ENCODE measurements at places on chromosomes 7 and 10.

DNA sequence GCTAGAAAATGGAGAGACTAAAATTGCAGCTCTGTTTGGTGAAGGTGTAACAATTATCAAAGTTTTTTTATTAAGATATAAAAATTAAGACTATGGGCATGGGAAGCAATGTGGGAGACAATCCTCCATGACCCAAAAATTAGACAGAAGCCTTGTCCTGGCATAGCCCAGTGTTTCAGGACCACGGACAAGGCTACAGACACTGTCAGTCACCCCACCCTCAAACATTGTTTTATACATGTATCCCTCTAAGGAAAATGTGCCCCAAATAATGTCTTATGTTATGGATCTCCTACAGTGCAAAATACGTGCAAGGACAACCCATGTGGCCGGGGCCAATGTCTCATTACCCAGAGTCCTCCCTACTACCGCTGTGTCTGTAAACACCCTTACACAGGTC lies 24.0 kb downstream of the HABP2 start:
- DNase-seq: no peak

DNA sequence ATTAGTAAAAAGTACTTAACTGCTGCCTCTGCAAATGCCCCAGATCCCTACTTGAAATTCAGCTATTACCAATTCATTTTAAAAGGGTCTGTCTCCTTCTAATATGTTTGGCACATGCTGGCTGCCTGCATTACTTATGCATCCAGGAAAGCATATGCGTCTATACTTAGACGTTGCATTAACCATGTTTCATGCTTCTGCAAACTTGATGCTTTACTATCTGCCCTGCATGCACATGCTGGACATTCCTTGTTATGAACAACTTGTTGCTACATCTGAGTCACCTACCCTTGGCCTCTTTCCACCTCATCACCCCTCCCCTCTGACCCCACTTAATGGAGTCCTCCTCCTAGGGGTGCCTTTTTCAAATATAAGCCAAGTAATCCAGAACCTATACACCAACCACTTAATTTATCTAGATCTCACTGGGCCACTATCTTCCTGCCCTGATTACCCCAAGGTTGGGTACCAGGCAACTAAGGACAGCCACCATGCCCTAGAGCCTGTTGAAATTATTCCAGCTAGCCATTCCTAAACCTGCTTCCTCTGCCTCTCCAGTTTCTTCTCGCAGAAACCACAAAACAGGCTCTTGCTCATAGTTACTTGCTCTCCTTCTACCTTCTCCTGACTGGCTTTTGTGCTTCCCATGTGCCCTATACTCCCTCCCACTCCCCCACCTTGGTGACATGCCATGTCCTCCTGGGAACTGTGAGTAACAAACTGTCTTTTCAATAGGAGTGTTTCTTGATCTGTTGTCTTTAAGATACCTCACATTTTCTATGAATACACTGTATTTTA lies 1187.9 kb downstream of the REEP3 start:
- DNase-seq: no peak

- no peak for DNase-seq
Measured at GRCh38 chr10:59854571-59854970, 51.8 kb downstream of the CCDC6 start.

GRCh38 chr10:4239186-4239585 lies 454.2 kb upstream of the KLF6 start:
- DNase-seq: no peak

DNA sequence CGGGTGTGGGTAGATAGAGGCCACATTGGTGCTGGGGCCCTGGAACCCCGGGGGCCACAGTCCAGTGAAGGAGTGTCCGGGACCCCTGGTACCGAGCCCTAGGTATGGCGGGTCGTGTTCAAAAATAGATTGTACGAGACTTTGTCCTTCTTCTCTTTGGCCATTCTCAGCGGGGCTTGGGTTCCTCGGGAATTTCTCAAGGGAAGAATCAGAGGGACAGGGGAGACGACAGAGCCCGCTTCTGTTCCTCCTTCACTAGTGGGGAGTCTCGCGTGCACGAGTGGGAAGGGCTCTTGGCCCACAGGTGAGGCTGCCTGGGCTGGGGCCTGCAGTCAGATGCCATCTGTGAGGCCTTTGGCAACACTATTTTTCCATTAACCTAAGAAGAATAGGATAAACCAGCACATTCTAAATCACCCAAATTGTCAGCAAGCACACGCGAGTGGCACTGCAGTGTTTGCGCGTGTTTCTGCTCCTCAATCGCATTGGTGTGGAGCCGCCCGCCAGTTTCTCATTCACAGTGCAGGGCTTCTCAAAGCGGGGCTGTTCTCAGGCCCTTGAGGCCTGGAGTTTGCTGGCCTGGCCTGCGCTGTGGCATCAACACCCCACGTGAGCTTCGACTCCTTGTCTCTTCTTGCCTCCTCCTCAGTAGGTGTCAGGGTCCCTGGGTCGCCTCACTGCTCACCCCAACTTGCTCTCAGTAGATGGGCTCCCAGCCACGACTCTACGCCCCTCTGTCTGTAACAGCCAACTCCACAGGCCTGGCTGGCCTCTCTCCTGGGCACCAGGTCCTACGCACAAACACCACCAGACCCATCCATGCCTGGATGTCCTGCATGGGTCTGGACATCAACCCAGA lies 187.6 kb upstream of the SHH start:
- DNase-seq: no peak

- DNase-seq: no peak
Measured at GRCh38 chr10:101829561-101830315, 11.5 kb upstream of the OGA start.

GRCh38 chr7:34187798-34188307 lies 282.5 kb downstream of the BMPER start:
- no peak for DNase-seq

- DNase-seq: no peak
Measured at GRCh38 chr7:110168010-110168409, 922.9 kb upstream of the LRRN3 start.

DNA sequence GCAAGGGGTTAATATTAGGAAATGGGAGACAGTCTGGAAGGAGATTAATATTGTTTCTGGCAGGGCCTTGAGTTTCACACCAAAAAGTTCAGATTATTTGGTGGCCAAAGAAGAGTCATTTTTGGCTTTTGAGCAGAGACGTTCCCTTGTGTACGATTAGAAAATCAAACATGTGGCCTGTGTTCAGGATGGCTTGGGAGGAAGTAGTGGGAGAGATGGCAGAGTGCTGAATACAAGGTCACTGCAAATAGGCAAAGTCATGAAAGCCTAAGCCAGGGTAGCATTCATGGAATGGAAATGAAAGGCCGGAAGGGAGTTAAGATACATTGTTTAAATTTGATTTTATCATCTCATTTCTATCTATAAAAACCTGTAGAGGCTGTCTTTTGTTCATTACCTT lies 9.5 kb upstream of the GGCT start:
- DNase-seq: no peak

DNA sequence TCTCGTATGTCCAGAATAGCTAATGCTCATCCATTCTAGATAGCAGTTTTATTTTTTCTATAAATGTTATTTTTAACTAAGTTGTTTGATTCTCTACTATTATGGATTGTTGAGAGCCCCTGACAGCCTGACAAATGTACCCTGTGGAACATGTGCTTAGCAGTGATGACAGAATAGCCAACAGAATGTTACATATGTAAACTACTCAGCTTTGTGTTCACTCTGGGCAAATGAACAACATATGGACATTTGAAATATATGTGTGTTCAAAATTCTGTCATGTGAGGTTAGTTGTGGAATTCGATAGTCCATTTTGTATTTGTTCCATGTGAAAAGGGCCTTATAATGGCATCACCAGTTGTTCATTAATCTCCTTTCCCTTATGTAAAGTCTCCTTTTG lies 199.7 kb downstream of the EXOC4 start:
- DNase-seq: no peak

- peak; percentile 55 for DNase-seq
Measured at GRCh38 chr7:50208378-50208982, 96.0 kb upstream of the IKZF1 start.

DNA sequence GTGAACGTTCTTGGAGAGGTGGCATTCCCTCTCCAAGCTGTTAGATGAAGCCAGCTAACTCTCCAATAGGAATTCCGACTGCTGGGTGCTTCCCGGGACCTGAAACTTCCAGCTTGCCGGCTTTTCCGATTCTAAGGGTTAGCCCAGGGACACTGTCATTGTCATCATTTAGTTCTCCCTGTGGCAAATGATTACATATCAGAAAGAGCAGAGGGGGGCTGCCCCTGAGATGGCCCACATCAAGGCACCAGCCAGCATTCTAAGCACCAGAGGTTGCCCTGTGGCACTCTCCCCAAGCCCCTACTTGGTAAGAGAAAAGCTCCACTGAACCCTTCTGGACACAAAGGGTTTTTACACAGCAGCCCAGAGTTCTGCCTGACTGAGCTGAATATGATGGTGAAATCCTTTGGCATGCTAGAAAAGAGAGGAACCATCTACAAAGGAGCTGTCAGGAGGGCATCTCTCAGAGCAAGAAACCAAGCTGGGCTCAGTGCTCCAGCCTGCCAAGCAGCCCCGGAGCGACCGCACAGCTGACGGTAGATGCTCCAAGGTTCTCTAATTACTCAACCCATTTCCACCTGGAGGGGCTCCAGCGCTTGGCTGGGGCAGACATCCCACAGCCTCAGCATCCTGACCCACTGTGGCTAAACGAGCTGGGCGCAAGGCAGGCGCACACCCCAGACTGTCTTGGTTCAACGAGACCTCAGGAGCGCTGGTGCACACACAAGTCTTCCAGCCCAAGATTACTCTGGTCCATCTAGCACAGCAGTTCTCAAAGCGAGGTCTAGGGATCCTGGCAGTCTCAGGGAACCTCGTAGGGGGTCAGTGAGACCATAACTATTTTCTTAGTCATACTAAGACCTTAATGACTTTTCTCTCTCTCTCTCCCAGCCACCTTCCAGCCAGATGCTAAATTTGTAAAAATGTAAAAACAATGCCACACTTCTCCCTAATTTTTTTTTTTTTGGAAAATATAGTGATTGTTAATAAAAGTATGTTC lies 160.5 kb downstream of the GFRA1 start:
- no peak for DNase-seq

Measured in inflammatory macrophage (primary cell).